ENCODE measurements at places on chromosomes 4 and X.
A peak's percentile ranks its signal among the peaks of the same experiment; 100 is the strongest.

DNA sequence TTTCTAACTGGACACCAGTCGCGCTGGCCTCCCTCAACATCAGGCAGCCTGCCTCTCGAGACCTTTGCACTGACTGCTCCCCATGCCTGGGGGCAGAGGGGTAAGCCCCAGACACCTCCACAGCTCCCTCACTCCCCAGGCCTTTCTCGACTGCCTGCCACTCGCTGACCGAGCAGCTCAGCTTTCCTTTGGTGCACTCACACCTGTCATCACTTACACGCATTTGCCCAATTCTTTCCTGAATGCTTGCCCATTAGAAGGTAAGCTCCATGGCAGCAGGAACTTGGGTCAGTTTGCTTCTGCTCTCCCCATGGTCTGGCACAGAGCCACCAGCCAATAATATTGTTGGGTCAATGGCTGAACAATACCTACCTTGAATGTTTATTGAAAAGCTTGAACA lies 32.2 kb upstream of the PROM1 start:
- DNase-seq: no peak

DNA sequence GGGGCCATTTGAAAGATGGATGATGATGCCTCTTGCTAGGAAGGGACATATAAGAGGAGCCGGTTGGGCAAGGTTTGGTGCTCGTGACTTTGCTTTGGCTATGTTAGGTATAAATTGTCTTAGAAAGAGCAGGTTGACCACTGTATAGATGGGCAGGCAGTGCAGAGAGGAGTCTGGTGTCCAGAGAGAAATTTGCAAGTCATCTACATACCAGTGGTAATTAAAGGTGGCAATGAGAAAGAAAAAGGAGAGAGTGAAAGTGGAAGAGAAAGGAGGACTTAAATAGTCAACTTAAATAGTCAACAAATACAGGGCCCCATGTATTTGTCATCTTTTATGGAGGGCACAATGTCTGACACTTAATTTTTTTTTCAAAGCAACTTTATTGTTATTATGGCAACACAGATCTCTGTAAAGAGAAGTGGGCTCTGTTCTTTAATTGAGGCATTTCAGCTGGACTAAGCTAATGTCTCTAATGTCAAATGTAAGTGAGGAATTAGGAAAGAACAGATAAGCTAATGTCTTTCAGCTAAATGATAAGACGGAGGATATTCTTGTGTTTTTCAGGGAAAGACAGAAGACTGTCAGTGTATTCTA lies 75.4 kb upstream of the ANXA3 start:
- DNase-seq: no peak

- no peak for DNase-seq
These were observed 285.9 kb downstream of the IL15 start for GRCh38 chr4:141922236-141922635.

DNA sequence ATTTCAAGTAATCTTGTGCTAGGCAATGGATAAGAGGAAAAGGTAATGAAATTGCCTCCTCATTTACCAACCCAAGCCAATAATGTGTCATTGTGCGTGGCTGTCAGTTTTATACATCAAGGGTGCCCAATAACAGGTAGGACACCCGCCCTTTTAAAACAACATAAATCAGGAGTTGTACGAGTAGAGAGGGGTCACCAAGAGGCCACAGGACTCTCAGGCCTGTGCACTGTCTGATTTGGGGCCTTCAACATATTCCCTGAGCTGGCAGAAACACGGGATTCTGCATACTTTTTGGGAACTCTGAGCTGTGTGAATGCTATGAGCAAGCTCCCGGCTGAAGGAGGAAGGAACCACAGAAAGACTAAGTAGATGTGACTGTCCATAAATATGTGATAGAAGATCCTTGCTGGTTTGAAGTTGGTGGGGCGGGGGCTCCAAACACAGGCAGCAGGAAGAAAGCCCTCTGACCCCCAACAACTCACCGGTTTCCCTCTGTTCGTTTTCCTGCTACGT lies 82.7 kb upstream of the MAML3 start:
- DNase-seq: no peak

- DNase-seq: no peak
These were observed 287.4 kb downstream of the CHIC1 start for GRCh38 chrX:73850124-73851013.

DNA sequence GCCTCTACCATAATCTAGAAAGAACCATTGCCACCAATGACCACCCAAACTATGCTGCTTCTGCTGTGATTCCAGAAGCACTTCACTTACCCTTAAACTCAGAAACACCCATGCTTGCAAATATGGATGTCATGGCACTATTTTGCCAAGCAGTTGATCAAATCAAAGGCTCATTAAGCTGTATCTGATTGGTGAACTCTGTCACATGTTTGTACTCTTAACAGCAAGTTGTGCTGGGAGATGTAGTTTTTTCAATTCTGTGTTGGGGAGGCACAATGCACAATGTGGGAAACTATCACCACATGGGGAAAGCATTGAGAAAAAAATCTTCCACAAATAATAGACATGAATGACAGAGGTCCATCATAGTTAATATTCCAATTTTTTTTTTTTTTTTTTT lies 19.2 kb upstream of the SPCS3 start:
- no peak for DNase-seq

DNA sequence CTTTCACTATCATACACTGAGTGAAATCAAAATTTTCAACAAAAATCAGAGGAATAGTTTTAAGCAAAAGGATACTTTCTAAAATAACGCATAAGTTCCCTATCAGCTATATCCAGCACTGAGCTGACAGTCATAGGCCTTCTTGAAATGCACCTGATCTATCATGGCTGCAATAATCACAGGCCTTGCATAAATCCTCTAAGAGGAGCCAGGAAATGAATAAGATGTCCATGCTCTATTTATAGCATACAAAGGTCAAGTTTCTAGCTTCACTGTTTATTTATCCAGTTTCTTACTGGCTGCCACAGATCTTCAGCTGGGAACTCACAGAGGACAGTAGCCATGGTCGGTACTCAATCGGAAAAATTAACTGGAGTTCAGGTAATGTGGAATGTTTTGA lies 235.9 kb upstream of the DMD start:
- DNase-seq: no peak

- DNase-seq: peak; percentile 82
These were observed at the start of gene GAR1 for GRCh38 chr4:109815151-109816081. GAR1 (plus strand) TSS chr4:109815762; CDS start chr4:109816165, 403 bp downstream.

DNA sequence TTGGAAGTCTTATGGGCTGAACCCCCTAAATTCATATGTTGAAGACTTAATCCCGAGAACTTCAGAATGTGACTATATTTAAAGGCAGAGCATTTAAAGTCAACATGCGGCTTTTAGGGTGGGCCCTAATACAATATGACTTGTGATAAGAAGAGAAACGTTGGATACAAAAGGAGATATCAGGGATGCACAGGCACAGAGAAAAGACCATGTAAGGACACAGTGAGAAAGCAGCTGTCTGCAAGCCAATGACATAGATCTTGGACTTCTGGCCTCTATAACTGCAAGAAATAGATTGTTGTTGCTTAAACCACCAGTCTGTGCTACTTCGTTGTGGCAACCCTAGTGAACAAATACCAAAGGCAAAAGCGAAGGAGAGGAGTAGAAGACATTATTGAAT lies 42.2 kb downstream of the GABRG1 start:
- no peak for DNase-seq

DNA sequence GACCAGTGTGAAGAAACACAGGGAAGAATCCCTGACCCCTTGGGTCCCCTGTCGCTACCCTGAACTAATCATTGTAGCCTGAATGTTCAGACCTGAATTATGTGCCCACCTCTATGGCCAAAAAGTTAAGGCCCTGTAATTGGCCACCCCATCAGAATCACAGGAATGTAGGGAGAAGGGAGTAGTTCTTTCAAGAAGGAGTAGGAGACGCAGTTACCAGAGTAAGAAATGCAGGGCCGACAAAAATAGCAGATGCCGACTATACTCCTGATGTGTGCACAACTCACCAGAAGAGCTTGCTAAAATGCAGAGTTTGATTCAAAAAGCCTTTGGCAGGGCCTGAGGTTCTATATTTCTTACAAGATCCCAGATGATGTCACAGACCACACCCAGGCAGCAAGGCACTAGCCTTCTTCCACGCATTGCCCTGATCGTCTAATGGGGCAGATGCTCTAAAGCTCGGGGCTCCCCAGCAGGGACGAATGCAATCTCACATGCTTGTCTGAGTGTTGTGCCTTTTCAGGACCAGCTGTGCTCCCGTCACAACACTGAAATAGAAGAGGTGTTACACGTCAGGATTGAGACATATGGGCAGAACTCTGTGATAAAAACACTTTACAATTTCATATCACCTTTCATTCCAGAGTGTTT lies 161.0 kb upstream of the FAM241A start:
- DNase-seq: no peak

GRCh38 chr4:7339751-7340552 lies 94.8 kb downstream of the PSAPL1 start:
- DNase-seq: no peak

- DNase-seq: no peak
These were observed 186.5 kb upstream of the FSTL5 start for GRCh38 chr4:162350331-162350730.

GRCh38 chrX:136814847-136815750 lies 34.4 kb upstream of the ARHGEF6 start:
- DNase-seq: no peak

DNA sequence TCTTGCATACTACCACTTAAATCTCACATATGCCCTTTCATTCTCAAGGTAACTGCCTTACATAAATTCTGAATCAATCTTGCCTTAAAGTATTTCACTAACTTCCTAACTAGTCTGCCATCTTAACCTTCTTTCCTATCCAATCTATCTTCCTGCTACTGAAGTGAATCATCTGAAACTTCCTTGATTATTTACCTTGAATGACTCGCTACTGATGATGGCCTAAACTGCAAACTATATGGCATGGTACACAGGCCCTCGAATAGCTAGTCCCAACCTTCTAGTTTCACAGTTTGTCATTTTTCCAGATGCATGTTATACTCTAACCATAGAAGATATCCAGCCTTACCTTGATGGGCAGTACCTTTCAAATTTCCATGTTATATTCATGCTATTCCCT lies 19.9 kb downstream of the PHKA1 start:
- DNase-seq: no peak

DNA sequence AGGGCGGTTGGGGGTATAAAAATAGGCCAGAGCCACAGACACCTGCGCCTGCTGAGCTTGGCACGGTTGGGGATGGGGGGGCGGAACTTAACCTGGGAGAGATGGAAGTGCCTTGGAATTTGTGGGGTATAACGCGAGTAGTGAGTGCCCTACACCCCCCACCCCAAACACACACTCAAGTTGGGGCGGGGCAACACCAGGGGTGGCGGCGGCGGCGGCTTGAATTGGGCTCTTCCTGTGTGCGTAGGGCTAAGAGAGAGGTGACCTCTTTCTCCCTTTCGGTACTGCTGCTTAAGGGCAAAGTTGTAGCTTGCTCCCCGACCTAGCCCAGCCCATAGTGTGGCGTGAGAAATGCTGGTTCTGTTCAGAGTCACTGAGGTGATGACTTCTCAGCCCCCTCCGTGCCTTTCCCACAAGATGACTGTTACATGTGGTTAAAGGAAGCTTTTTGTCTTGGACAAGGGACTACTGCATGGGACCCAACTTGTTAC lies 839 bp downstream of the STK26 start:
- DNase-seq: no peak

DNA sequence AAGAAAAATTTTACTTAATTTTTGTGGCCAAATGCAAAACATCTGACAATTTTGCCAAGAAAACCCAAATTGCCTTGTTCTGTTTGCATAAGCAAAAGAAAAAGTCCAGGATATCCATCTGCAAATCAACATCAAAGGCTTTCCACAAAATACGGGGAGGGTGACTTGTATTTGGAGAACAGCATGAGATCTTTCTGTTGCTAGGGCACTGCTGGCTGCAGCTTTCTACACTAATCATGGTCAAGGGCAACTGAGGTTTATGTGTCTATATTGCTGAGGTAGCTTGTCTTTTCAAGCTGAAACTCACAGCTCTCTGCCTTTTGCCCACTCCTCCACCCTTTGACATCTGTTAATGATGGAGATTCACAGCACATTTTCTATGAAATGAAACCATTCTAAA lies 389.1 kb downstream of the NKX6-1 start:
- DNase-seq: no peak

DNA sequence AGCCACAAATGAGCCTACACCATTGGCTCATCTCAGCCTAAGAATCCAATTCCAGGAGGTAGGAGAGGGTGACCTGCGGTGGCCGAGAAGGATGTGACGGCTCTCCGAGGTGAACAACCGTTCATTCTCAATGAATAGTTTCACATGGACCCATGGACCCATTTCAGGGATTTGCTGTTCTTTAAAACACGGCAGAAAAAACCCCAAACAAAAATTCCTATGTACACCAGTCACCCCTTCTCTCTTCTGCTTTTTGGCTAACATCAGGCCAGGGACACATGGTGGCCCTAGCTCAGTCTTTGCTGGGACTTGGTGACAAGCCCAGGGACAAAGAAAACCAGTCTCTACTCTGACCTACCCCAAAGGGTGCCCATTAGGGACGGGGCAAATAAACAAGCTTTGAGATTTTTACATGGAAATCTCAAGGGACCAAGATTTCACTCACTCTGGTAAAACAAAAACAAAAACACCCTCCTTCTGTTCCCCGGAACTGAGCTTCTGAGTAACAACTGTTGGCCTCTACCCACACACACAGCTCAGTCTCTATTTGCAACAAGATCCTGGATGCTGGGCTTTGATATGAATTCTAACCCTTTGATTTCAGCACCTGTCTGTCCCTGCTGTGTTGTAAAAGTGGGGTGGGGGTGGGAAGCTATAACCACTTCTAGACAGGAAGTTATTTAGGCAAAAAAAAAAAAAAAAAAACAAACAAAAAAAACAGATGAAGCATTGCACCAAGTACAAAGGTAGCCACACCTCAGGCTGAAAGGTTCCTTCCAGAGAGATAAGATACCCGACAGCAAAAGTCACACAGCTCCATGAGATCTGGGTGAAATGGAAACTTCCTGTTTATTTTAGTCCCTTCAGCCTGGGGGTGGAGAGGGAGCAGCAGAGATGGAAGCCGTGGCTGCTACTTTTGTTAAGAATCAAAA lies 49.0 kb downstream of the DDX3X start:
- DNase-seq: no peak

- no peak for DNase-seq
These were observed 99.0 kb upstream of the GPR34 start for GRCh38 chrX:41589634-41590270.

- no peak for DNase-seq
These were observed 18.8 kb upstream of the KLHL8 start for GRCh38 chr4:87239194-87239593.
